ENCODE measurements at places on chromosomes 12 and 14.

GRCh38 chr12:12902036-12902435, 10.7 kb downstream of the GPRC5A start:
- DNase-seq = no peak

GRCh38 chr12:52455821-52456220, 3.9 kb upstream of the KRT6B start:
- no peak for DNase-seq

- DNase-seq = no peak
These were observed at the start of gene AVPR1A for GRCh38 chr12:63150713-63151622. Gene AVPR1A (minus strand): TSS chr12:63151201. CDS start chr12:63150836, 365 bp downstream.

- no peak for DNase-seq
These were observed 4.2 kb downstream of the NPC2 start for GRCh38 chr14:74488786-74489397.

GRCh38 chr12:56333197-56333678, 562 bp downstream of the PAN2 start:
- DNase-seq = no peak

- DNase-seq = no peak
These were observed 48.9 kb downstream of the PPP1R12A start for GRCh38 chr12:79885911-79886490.

- no peak for DNase-seq
These were observed 45.0 kb downstream of the SMOC1 start for GRCh38 chr14:69924201-69924600.

DNA sequence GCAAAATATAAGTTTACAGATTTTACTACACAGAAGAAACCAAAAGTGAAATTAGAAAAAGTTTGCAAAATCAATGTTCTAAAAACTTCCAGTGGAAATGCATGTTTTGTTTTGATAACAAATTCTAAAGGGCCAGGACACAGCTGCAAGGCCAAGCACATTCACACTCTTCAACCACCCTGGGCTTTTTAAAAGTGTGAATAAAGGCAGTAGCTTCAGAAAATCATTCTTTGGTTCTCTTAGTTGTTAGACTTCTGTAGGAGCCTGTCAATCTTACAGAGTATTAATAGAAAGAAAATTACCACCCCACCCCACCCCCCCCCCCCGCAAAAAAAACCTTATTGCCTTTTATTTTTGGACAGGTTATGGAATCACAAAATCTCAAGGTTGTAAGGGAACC, 105.2 kb upstream of the EGLN3 start:
- DNase-seq = no peak

DNA sequence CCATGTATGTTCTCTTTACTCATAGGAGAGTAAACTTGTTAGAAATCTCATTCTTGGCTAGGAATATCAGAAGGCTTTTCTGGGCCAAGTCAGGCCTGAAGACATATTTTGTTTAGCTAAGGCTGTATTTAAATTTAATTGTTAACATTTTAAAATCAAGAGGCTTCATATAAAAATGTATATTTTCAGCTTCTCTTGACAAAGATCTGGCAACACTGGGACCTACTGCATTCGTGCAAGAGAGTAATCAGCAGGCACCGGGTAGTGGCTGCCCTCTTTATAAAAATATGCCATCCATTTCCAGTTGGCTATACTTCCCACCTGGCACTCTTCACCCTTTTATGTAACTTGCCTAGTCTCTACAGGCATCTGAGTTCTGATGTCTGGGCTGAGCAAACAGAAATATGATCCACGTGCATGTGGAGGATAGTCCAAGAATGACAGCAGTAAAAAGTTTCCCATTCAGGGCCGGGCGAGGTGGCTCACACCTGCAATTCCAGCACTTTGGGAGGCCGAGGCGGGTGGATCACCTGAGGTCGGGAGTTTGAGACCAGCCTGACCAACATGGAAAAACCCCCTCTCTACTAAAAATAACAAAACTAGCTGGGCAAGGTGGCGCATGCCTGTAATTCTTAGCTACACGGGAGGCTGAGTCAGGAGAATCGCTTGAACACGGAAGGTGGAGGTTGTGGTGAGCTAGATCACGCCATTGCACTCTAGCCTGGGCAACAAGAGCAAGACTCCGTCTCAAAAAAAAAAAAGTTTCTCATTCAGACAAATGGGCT, 2.0 kb upstream of the SOS2 start:
- peak; percentile 3 for DNase-seq

DNA sequence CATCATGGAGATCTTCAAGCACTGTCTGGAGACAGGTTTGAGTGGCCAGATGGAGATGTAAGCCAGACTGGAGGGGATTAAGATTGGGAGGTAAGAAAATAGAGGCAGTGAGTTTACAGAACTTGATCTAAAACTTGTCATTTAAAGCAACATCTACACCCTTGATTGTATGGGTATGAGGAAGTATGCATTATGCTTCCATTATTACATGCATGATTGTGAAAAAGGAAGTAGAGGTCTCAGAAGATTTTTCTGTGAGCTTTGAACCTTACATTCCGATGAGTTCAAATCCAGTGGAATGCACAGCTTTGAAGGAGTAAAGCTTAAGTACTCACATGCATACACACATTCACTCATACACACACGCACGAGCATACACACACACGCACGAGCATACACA, 550.8 kb downstream of the MED13L start:
- no peak for DNase-seq

- no peak for DNase-seq
These were observed 66.4 kb downstream of the PTHLH start for GRCh38 chr12:27906127-27906500.

GRCh38 chr12:106084014-106084671, 54.6 kb downstream of the NUAK1 start:
- no peak for DNase-seq

DNA sequence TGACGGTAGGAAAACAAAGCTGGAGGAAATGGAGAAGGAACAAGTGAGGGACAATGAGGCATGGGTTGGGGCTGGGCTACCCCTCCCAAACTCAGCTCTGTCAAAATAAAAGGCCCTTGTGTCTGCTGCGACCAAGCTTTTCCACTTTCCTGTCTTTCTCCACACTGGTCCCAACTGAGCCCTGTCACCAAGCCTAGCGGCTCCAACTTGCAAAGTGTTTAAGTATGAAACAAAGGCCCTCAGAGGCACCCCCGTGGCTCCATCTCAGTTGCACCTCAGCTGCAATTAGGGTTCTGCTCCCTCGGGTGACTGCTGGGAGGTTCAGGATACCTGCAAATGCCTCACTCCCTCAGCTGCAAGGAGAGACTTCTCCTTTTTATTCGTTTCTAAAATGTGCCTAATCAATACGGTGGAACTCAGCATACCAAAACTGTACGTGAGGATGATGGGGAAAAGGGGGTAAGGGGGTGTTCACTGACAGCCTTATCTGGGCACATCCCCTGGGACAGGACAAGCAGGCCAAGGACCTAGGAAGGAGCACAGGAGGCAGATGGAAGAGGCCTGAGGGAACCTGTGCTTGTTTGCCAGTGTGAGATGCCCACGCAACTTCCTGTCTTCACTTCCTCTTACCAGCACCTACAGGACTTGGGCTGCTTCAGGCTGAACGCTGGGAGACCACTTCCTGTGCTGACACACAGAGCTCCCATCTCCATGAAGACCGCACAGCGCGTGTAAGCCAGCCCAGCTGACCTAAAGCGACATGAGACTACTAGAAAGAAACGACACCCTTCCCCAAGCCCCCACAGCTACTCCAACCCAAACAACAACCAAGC, 8.9 kb downstream of the VAMP1 start:
- peak; percentile 49 for DNase-seq

GRCh38 chr12:24231298-24231697, 281.8 kb upstream of the SOX5 start:
- no peak for DNase-seq

GRCh38 chr14:99674776-99675381, 9.2 kb upstream of the CYP46A1 start:
- DNase-seq = no peak

GRCh38 chr12:42483521-42483790, 106.1 kb downstream of the PRICKLE1 start:
- no peak for DNase-seq

GRCh38 chr14:79021766-79022165, 851.6 kb downstream of the NRXN3 start:
- DNase-seq = no peak

DNA sequence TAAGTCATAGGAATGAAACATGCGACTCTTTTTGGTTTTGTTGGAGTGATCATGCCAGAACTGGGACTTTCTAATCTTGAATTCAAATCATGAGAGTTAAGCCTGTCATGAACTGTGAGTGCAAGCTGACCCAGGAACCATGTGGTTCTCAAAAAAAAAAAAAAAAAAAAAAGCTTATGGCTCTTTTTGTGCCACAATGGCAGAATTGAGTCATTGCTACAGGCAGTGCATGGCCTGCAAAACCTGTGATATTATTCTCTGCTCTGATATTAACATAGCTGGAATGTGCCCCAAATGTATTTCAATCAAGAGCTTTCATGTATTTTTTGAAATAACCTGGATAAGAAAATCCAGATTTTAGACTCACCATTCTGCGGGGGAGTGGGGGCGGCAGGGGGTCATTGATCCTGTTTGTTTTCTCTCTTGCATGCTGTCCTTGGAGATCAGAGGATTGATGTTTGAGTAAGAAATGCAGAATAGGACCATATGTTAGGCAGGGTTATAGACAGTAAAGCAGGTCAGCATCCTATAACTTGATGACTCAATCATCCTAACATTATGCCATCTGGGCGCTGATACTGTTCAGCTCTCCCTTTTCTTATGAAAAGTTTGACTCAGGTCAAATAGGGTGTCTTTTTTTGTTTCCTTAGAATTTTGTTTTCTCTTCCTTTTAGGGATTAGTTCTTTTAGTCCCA, 797.4 kb downstream of the DIO2 start:
- no peak for DNase-seq

DNA sequence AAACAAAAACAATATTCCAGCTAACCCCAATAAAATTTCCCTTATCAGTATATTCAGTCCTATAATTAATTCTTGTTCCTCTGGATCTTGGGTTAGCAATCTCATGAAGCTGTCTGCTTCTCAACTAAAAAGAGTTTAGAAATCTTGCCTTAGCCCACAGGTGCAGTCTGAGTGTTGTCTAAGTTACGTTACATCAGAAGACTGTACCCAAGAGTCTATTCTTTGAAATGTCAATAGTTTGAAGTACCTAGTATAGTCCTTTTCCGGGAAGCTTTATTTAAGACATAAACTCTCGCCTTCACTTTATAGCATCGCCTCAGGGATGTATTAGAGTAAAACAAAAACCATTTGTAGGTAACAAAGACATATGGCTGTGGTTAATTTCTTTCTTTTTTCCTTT, 465.1 kb downstream of the FUT8 start:
- no peak for DNase-seq

- DNase-seq = no peak
These were observed 145.3 kb downstream of the TTLL5 start for GRCh38 chr14:75806352-75806832.

DNA sequence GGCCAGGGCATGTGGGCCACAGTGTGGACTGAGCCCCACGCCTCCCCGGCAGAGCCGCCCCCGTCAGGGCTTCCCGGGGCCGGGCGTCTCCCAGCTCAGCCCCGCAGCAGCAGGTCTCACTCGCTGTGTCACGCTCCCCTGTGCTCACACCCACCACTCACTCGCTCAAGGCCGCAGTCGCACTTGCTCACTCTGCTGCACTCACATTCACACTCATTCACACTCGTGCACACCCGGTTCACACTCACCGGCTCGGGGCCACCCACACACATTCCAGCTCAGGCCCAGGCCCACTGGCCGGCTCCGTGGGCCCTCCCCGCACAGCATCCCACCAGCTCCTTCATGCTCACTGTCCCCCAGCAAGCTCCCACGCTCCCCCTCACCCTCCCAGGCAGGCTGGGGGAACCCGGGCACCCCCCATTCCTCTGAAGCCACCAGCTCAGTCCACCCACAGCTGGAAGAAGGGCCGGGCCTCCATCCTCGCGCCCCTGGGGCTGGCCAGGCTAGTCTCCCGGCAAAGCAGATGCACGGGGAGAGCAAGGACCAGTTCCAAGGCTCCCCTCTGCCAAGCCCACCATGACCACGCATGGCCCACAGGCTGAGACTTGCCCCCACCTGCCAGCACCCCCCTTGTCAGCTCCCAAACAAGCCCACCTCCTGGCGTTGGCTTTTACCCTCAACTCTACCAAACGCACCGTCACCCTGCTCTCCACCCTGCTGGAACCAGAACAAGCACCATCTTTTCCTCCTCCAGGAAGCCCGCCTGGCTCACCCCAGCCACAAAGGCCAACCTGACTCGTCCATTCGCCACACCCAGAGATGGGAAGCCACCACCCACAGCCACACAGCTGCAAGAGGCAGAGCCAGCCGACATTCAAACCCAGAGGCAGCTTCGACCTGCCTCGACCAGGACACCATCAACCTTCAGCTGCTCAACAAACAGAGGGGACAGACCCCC, 28.0 kb downstream of the NCOR2 start:
- no peak for DNase-seq

- DNase-seq = no peak
These were observed 2.0 kb downstream of the MAP4K5 start for GRCh38 chr14:50530358-50530757.

DNA sequence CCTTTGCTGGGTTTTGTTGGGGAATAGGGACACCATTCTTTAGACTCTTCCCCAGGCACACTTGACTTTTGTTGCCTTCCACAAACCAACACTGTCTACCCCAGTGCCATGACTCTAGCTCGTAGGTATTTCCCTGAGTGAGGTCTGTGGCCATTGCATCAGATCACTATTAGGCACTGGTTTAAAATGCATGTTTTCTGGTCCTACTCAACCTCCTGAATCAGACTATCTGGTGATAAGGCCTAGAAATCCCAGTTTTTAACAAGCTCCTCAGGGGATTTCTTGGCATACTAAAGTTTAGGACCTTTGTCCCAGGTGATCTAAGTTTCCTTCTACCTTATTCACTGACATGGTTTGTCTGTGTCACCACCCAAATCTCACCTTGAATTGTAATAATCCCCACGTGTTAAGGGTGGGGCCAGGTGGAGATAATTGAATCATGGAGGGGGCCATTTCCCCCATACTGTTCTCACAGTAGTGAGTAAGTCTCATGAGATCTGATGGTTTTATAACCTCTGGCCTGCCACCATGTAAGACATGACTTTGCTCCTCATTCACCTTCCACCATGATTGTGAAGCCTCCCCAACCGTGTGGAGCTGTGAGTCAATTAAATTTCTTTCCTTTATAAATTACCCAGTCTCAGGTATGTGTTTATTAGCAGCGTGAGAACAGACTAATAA, 87.8 kb upstream of the PSMC1 start:
- DNase-seq = no peak

DNA sequence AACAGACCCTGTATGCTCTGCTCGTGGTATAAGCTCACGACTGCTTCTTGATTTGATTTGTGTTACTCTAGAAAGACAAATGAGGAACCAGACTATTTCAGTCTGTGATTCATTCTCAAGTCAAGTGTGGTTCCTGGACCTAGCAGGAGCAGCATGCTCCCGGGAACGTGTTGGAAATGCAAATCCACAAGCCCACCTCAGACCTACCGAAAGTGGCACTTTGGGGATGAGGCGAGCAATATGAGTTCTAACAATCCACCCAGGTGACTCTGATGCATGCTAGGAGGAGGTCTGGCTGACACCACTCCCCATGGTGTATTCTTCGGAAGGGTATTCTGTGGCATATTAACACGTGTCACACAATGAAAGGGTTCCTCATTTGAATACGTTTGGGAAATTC, 59.5 kb upstream of the TMX1 start:
- no peak for DNase-seq

Data from stimulated activated CD4-positive, alpha-beta T cell treated with anti-CD3 and anti-CD28 coated beads, Interleukin-1b, Interleukin-23, amount 100 ng/mL, for 4 hours (primary cell).